Body of pancreas (tissue), 4 donors: ENCODE measurements at places on chromosomes 4 and X. TPM values are rescaled to one million over a fixed set of nuclear protein-coding genes. Genes with fewer than 3 reads are reported as not detected.

Gene TCP11X2
- total RNA-seq: not detected

Gene POU4F2
- not detected for total RNA-seq

Gene RAB39B
- not detected for total RNA-seq

Gene GAGE12J
- not detected for total RNA-seq

Gene UGT2B15
- 15.5 TPM for total RNA-seq

Gene MAOA
- 118 TPM for total RNA-seq

DNA sequence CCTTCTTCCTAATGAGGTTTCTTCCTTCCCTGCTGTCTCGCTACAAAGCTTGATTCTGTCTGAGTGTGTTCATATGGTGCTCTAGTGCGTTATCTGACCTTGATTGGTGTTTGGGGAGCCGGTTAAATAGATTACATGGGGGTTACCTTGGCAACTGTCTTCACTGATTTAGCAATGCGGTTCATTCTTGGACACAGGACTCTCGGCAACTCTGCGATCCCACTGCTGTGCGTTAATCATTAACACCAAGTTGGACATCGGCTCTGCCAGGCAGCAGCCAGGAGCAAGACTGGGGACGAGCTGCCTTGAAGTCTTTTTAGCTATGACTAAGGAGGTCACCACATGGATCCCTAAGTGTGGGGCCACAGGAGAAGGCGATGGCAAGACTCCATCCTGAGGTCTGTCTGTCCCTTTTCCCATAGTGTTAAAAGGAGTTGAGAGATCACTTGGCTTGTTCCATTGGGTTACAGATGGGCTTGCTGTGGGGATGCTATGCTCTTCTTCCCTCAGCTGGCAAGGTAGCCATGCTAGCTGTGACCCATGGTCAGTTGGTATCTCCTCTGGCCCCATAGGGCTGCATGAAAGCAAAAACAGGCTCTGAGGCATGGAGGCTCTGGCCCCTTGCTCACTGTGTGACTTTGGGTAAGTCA is 93.4 kb upstream of the MAMLD1 start:
- DNase-seq: peak; percentile 90
- H3K4me1 ChIP-seq: peaks cover 30% of the 10 kb centered on the region
- H3K36me3 ChIP-seq: no peaks in the 10 kb centered on the region
- H3K4me3 ChIP-seq: no peak overlapping the region
- no peaks in the 10 kb centered on the region for H3K27me3 ChIP-seq

DNA sequence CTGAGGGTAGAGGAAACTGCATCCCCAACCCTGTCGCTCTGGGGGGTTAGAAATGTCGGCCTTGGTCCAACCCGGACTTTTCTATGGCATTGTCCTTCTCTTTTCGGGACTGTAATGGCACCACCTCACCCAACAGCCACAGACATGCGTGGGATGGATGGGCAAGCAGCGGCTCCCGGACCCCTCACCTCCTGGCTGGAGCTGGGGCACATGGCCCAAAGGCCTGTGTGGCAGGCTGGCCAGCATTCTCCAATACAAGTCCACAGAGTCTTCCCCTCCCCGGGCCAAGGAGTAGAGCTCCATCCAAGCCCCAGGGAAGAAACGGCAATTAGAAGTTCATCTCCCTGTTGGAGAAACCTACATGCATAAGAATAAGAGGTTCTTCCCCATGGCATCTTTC is 142.9 kb downstream of the NR3C2 start:
- H3K4me3 ChIP-seq: no peak overlapping the region
- no peak overlapping the region for H3K27ac ChIP-seq
- no peaks in the 10 kb centered on the region for H3K36me3 ChIP-seq

GRCh38 chrX:24241822-24242648 is 71.8 kb downstream of the SUPT20HL2 start:
- peak; percentile 55 for DNase-seq
- H3K27ac ChIP-seq: peak overlapping the region; percentile 66

GRCh38 chr4:112370466-112370865 is 73.3 kb downstream of the ALPK1 start:
- no peaks in the 10 kb centered on the region for H3K36me3 ChIP-seq
- no peaks in the 10 kb centered on the region for H3K27me3 ChIP-seq
- no peak for DNase-seq
- no peak overlapping the region for H3K27ac ChIP-seq

- no peak overlapping the region for H3K4me3 ChIP-seq
- DNase-seq: no peak
- H3K27me3 ChIP-seq: peaks cover 7% of the 10 kb centered on the region
Measured at GRCh38 chr4:1547856-1548826, 136.0 kb downstream of the FAM53A start.

DNA sequence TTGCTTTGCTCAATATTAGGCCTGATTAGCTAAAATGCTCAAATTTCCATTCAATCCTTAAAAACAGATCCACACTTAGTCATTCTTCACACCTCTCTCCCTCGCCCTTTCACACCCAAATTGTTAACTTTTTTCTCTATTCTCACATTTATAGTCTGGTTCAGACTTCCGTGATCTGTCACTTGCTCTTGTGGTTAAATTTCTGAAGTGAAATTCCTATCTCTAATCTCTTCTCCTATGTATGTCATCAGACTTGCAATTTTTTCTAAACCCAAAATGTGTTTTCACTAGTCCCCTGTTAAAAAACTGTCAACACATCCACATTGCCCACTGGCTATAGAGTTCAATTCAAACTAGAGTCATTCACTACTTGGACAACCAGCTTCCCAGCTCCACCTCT is 63.2 kb downstream of the SNCA start:
- no peaks in the 10 kb centered on the region for H3K4me1 ChIP-seq
- DNase-seq: no peak
- H3K27me3 ChIP-seq: no peaks in the 10 kb centered on the region
- H3K36me3 ChIP-seq: no peaks in the 10 kb centered on the region
- no peak overlapping the region for H3K4me3 ChIP-seq
- H3K27ac ChIP-seq: no peak overlapping the region

DNA sequence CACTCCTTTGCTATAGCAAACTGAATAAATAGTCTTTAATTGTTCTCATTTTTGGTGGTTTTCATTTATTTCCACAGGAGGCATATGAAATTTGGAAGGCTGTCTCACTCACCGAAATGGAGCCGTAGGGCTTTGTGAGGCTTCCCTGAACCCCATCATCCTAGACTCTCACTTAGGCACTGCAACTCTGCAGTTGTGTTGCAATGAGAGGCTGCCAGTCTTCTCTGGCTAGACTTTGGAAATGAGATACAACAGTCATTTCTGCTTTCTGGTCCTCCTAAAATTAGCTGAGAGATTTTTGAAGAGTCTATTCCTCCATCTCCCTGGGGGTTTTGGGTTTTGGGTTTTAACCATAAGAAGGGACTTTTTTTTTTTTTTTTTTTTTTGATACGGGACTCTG is 146.5 kb downstream of the SH3BGRL start:
- no peaks in the 10 kb centered on the region for H3K36me3 ChIP-seq
- DNase-seq: no peak
- H3K27me3 ChIP-seq: no peaks in the 10 kb centered on the region
- H3K27ac ChIP-seq: no peak overlapping the region

GRCh38 chr4:168879188-168879587 is 130.9 kb downstream of the CBR4 start:
- no peak for DNase-seq
- no peaks in the 10 kb centered on the region for H3K27me3 ChIP-seq
- H3K27ac ChIP-seq: no peak overlapping the region
- H3K4me1 ChIP-seq: peaks cover 10% of the 10 kb centered on the region
- H3K4me3 ChIP-seq: no peak overlapping the region

- no peak overlapping the region for H3K4me3 ChIP-seq
- DNase-seq: no peak
- no peak overlapping the region for H3K27ac ChIP-seq
- no peaks in the 10 kb centered on the region for H3K27me3 ChIP-seq
- H3K4me1 ChIP-seq: peaks cover 22% of the 10 kb centered on the region
- no peaks in the 10 kb centered on the region for H3K36me3 ChIP-seq
Measured at GRCh38 chrX:43688586-43688985, 32.5 kb downstream of the MAOA start.

DNA sequence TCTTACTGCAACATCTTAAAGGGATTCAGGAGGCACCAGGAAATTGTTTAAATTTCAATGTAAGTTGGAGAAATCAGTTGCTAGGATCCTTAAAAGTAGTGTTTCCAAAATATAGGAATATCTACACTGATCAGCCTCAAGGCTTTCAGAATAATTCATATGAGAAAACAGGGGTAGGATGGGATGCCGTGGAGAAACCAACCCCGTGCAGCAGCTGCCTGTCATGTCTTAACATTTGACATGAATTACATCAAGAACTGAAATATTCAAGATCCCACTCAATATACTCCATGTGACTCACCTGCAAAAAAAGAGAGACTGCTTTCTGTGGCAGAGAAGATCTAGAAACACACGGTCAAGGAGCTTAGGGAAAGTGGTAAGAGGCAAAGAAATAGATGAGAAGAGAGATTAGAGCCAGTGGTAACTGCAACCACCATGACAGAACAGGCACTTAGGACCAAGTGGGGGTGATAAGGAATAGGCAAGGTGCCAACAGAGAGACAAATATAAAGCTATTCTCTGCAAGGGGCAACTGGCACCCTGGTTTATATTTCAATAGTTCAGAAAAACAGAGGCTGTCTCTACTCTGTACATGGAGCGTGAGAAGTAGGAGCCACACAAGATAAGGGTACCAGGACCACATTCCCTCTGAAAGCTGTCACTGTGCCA is 64.0 kb downstream of the SLC39A8 start:
- no peaks in the 10 kb centered on the region for H3K4me1 ChIP-seq
- no peak for DNase-seq
- no peak overlapping the region for H3K4me3 ChIP-seq
- no peaks in the 10 kb centered on the region for H3K36me3 ChIP-seq

DNA sequence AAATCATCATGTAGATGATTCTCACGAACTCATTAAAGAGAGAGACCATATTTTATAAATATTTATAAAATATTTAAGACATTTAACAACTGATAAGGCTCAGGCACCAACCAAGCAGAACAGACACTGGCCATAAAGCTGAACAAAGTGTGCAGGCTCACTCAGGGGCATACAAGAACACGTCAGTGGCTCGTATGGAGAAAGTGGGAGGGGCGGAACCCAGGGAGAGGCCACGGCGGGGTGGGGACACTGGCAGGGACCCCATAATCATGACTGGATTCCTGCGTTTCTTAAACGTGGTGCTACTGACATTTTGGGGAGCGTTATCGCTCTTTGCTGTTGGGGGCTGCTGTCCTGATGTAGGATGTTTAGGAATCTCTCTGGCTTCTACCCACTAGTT is 31.3 kb upstream of the FAT1 start:
- no peak for DNase-seq
- no peak overlapping the region for H3K4me3 ChIP-seq
- H3K27ac ChIP-seq: no peak overlapping the region
- no peaks in the 10 kb centered on the region for H3K36me3 ChIP-seq
- no peaks in the 10 kb centered on the region for H3K4me1 ChIP-seq
- H3K27me3 ChIP-seq: no peaks in the 10 kb centered on the region

DNA sequence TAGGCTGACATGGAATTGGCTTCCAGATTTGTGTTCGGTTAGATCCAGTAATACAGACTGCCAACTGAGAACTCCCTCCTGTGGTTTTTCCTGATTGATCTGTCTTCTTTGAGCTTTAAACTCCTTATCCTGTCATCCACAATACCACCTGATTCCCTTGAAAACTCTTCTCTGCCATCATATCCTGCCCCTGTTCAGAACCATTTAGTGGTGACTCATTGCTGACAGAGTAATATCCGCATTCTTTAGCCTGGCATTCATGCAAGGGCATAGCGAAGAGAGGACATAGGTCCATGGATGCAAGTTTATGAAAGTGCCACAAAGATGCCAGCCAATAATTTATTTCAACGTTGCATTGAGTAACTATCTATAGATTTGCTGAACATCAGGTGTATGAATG is 76.6 kb downstream of the ITIH6 start:
- no peak overlapping the region for H3K4me3 ChIP-seq
- H3K27ac ChIP-seq: no peak overlapping the region
- no peaks in the 10 kb centered on the region for H3K27me3 ChIP-seq
- H3K36me3 ChIP-seq: no peaks in the 10 kb centered on the region
- H3K4me1 ChIP-seq: no peaks in the 10 kb centered on the region
- DNase-seq: no peak

DNA sequence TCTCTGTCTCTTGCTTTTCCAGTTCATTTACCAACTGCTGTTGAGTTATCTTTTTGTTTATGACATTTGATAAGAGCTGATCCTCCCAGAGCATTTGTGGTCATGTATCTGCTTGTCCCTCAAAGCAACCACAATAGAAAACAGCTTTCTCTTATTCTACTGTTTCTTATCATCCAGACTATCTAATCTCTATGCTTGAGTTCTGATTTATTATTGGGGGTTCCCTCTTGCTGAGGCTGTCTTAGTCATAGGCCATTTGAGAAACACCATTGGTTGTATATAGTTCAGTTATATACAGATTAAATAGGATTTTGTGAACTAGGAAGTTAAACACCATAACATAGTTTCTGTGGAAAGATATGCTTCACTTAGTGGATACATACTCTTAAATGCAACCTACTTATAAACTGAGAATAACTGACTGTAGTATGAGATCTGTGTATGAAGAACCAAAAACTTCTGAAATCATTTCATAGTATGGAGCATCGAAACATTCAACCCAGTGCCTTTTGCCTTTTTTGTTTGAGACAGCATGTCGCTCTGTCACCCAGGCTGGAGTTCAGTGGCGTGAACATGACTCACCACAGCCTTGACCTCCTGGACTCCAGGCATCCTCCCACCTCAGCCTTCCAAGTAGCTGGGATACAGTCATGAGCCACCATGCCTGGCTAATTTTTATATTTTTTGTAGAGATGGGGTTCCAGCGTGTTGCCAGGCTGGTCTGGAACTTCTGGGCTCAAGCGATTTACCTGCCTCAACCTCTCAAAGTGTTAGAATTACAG is 75.8 kb downstream of the STIM2 start:
- no peaks in the 10 kb centered on the region for H3K27me3 ChIP-seq
- peak; percentile 24 for DNase-seq
- no peak overlapping the region for H3K27ac ChIP-seq
- no peaks in the 10 kb centered on the region for H3K36me3 ChIP-seq
- H3K4me3 ChIP-seq: no peak overlapping the region

- no peak overlapping the region for H3K27ac ChIP-seq
- H3K27me3 ChIP-seq: no peaks in the 10 kb centered on the region
- H3K4me3 ChIP-seq: no peak overlapping the region
- H3K4me1 ChIP-seq: no peaks in the 10 kb centered on the region
Measured at GRCh38 chrX:111387470-111388070, 24.4 kb downstream of the DCX start.

DNA sequence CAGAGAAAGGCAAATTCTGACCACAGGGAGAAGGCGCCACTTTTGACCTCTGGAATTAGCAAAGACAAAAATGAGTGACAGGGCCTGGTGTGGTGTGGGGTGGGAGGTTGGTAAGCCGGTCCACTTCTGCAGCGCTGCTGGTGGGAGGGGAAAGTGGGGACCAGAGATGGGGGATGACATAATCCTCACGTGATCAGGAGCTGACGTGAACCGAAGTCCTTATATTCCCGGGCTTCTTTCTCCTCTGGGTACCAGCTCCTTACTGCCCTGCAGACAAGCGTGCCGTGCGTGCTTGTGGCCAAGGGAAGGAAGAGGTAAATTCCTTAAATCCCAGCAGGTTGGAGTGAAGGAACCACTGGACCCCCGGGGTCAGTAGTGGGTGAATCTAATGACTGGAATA is at the start of gene TCEAL7:
Gene TCEAL7, plus strand, starts transcription at position 249 of the 400 bp plus-strand sequence. CDS start 1,165 bp downstream, outside the sequence.
- H3K4me3 ChIP-seq: no peak within 1 kb of the TSS
- H3K27me3 ChIP-seq: no peaks in the 10 kb centered on the region
- H3K36me3 ChIP-seq: no peaks in the 10 kb centered on the region
- no peaks in the 10 kb centered on the region for H3K4me1 ChIP-seq
- no peak within 1 kb of the TSS for H3K27ac ChIP-seq
